Activated T-helper 2 cell treated with anti-CD3 and anti-CD28 coated beads, Interferon-gamma antibody, Interleukin-2, Interleukin-4, amounts not matched to agents 10 μg/mL and 5 μg/mL and 100 μg/mL, durations not matched to agents 14 hours and 24 hours and 36 hours (primary cell): ENCODE measurements at places on chromosomes 4 and X.
A peak's percentile ranks its signal among the peaks of the same experiment; 100 is the strongest.

GRCh38 chr4:153792618-153793247 is 3.9 kb upstream of the SFRP2 start:
- DNase-seq = no peak

DNA sequence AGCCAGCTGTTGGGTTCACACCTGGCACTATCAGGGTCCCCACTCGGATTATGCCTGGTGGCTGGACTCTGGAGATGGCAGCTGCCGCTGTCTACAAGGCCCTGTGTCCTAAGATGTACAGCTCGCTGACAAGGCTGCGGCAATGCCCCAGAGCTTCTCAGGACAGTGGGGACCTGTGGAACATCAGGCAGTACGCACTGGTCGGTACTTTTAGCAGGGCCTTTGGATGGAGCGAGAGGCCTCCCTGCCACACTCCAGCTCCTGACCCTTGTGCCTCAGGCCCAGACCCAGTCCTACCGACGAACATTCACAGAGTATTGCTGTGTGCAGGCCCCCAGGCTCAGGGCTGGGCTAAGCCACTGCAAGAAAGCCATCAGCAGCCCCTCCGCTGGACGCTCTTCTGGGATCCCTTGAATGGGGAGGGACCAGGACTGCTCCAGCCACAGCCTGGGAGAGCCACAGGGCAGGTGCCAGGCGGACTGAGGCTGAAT is 45.7 kb upstream of the HMX1 start:
- DNase-seq = no peak

DNA sequence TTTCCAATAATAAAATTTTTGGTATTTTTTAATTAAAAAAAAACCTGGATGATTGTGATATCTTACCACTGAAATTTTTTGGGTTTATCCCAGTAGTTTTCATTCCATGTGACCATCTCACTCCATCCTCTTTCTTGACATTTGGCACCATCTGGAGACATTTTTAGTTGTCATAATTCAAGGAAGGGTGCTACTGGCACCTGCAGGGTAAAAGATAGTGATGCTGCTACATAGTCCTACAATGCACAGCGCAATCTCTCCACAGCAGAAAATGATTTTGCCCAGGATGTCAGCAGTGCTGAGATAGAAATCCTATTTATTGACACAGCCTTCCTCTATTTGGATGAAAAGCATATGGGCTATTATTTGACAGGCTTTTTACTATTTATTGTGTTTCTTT is 79.3 kb downstream of the RBPJ start:
- no peak for DNase-seq

- no peak for DNase-seq
Observed at GRCh38 chrX:119343856-119344255, 55.3 kb upstream of the SLC25A43 start.

DNA sequence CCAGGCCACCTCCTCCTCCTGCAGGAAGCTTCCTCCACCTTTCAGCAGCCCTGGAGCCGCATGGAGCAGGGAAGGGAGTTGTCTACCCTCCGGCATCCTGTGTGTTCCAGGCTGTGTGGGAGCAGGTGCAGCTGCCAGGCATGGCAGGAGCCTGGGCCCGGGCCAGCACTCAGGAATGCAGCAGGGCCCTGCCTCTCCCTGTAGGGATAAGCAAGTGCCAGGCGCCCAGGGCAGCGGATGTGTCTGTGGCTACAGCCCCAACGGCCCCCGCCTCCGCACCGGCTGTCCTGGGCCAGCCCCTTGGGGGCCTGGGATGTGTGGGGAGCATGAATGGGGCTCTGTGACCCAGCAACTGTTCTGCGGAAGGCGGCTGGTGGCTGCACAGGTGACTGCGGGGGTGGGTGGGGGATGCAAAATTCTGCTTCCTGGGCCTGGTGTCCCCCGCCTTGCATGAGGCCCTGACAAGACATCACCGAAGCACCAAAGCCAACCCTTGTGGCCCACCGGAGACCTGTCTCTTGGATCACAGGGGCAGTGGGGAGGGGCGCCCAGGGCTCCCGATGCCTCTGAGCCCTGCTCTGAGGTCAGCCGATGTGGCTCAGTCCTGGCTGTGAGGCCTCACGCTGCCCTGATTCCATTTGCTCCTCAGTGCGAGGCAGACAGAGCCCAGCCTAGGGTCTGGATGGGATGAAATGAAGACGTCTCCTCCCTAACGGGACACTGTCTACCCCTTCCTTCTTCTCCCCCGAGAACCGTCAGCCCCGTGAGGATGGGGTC is 1.4 kb upstream of the DOK7 start:
- DNase-seq = no peak

GRCh38 chr4:151339467-151339866 is 14.1 kb upstream of the SH3D19 start:
- DNase-seq = no peak

GRCh38 chrX:37854748-37855147 is 7.4 kb upstream of the DYNLT3 start:
- DNase-seq = no peak

GRCh38 chrX:17527922-17528321 is 152.9 kb downstream of the NHS start:
- no peak for DNase-seq

- no peak for DNase-seq
Observed at GRCh38 chrX:120749141-120749846, 119.4 kb upstream of the C1GALT1C1 start.

- no peak for DNase-seq
Observed at GRCh38 chr4:102139132-102139573, 206.1 kb downstream of the SLC39A8 start.

GRCh38 chr4:142983065-142983464 is 137.0 kb upstream of the INPP4B start:
- DNase-seq = no peak

DNA sequence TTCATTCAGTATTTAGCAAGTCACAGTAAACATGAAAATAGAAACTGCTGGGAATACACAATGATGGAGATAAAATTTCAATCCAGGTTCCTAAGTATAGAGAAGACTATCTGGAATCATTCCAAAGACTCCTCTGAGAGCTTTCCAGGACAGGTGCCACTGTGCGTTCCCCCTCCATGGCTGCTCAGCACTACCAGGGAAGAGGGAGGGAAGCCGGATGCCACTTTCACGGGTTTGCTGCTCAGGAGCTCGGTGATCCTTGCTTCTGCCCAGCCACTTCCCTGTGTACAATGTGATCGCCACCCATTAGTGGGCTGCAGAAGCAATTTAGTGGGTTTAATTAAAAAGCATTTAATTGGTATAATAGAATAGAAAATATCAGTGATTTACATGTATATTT is 94.5 kb downstream of the FNIP2 start:
- DNase-seq = no peak

- DNase-seq = no peak
Observed at GRCh38 chrX:48493890-48494364, 14.9 kb upstream of the PORCN start.

- no peak for DNase-seq
Observed at GRCh38 chr4:109945056-109945455, 32.4 kb downstream of the EGF start.

DNA sequence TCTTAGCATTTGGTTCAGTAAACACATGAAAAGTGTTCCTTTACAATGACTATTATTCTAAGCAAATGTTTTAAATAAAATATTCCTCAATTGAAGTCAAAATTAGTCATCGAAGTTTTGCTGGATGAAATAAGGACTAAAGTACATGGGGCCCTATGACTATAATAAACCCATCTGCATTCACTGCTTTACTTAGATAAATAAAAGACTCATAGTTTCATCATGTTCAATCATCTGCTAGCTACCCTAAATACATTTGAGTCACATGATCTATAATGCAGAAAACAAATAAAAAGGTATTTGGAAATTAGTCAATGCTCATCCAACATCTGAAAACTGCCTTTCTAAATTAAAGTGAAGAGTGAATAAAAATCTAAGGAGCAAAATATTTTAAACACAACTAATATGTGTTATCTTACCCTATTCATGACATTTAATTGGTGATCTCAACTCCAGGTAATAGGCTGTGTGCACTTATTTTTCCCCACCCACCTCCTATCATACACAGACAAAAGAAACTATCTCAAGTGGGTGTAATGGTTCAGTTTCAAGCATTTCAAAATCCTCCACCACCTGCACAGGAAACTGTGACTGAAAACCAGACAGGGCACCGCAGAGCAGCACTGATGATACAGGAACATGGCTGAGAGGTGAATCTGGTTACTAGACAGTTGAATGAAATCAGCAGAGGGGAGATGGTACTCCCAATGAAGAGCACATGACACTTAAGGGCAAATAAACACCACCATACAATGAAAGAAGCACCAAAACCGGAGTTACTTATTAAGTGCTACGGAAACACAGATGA is 78.6 kb downstream of the CAMK2D start:
- DNase-seq = peak; percentile 73

- DNase-seq = no peak
Observed at GRCh38 chr4:56744030-56744429, 62.9 kb upstream of the HOPX start.

DNA sequence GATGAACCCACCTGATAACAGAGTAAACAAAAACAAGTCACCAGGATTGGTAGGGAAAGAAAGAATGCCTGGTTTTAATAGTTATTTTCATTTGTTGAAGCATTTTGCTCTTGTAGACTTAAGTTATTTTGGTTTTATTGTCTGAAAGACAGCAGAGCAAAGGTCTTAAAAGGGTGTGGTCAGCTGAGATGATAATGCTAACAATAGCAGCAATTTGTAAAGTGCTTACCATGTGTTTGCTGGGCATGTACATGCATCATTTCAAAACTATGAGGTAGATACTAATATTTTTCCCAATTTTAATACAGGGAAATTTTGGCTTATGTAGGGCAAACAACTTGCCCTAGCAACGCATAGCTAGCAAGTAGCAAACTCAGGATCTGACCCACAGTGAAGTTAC is 46.8 kb upstream of the SLC10A4 start:
- no peak for DNase-seq

DNA sequence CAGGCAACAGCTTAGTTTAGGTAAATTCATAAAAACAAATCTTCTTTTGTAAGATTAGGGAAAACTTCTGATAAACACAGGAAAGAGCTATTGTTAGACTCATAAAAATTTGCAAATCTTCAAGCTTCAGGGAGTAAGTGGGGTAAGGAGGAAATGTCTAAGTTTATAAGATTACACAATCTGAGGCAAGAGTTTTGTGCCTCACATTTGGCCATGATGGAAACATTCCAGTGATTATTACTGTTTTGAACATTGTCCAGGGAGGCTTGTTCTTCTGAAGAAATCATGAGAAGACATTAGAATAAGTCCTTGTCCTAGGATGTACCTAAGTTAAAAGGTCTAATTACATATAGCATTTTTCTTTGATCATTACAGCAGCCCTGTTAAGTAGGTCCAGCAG is 72.8 kb downstream of the MAOB start:
- DNase-seq = no peak

- no peak for DNase-seq
Observed at GRCh38 chrX:18769812-18770573, 62.5 kb downstream of the PPEF1 start.

- no peak for DNase-seq
Observed at GRCh38 chrX:46967547-46967946, 55.3 kb downstream of the JADE3 start.

DNA sequence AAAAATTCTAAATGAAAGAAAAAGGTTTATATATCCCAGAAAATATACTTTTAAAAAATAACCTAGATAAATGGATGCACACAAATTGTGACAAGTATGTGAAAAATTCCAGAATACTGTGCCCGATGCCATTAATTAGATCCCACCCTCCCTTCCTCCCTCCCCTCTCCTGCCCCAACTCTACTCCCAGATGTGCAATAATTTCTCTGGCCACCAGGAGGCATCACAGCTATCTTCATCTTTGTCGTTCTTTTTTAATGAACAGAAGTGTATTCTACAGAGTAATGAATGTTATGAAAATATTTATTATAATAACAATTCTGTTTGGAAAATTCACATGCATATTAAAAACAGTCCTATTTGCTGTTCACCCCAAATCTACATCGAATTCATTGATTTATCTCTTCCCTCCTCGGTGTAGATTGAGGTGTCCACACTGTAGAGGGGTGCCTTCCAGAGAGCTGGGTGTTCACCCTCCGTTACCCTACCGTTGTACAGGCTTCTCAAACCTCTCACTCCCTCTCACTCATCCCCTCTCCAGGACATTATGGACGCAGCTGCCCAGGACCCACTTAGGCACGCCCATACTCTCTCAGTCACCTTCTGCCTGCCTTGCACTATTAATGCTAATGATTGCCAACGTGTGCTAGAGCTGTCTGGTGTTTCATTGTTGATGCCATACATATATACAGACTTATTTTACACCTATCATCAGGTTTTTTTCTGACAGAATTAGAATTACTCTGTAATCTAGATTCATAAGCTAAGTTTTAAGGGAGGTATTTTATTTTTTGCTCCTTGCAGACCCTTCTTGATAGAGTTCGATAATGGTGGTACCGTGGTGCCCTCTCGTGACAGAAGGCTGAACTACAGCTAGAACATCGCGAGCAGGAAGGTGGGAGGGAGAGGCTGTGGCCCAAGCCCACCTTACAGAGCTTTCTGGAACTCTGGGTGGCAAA is 14.1 kb downstream of the RAB40AL start:
- DNase-seq = peak; percentile 18

GRCh38 chr4:73859614-73860088 is 6.6 kb downstream of the PF4V1 start:
- no peak for DNase-seq

- no peak for DNase-seq
Observed at GRCh38 chr4:163911891-163912290, 417.4 kb downstream of the TMA16 start.

- no peak for DNase-seq
Observed at GRCh38 chr4:110371016-110371770, 104.8 kb upstream of the ENPEP start.

DNA sequence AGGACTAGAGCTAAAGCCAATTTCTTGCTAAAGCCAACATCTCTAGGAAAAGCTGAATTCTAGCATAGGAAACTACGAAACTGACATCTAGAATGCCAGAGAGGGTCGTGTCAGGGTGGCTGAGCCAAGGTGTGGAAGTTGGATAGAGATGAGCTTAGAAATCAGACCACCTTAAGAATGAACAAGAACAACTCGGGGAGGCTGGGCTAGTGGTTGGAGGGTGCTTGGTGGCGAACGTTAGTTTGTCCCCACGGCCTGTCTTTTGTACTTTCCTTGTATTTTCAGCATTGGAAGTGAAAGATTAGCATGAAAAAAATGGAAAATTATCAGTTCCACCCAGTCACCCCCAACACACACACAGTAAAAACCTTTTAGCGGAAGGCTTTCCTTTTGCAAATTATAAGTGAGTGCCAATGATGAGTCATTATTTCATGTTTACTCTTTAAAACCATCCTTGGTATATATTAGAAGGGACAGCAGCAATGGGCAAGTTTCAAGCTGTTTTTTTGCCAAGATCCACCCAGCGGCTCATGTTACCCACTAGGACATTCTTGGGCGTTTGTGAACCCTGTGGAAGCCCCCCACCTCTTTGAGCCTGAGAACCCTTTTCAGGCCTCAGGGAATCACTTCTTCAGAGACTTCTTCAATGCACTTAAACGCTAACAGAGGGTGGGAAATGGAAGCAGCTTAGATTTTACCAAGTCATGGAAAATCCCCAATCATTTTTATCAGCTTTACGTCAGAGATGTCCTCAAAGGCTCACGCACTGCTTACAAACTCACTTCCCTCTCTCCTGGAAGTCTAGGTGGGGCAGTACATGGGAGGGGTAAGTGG is 4.9 kb upstream of the PPEF1 start:
- no peak for DNase-seq

- DNase-seq = no peak
Observed at GRCh38 chr4:182978152-182978827, 61.1 kb upstream of the DCTD start.

GRCh38 chrX:149259241-149259640 is 245.9 kb downstream of the IDS start:
- DNase-seq = no peak

- no peak for DNase-seq
Observed at GRCh38 chr4:123127875-123128274, 205.5 kb upstream of the NUDT6 start.
